NCI-H2029 (cell line): ENCODE measurements at places on chromosomes 2 and 18.

DNA sequence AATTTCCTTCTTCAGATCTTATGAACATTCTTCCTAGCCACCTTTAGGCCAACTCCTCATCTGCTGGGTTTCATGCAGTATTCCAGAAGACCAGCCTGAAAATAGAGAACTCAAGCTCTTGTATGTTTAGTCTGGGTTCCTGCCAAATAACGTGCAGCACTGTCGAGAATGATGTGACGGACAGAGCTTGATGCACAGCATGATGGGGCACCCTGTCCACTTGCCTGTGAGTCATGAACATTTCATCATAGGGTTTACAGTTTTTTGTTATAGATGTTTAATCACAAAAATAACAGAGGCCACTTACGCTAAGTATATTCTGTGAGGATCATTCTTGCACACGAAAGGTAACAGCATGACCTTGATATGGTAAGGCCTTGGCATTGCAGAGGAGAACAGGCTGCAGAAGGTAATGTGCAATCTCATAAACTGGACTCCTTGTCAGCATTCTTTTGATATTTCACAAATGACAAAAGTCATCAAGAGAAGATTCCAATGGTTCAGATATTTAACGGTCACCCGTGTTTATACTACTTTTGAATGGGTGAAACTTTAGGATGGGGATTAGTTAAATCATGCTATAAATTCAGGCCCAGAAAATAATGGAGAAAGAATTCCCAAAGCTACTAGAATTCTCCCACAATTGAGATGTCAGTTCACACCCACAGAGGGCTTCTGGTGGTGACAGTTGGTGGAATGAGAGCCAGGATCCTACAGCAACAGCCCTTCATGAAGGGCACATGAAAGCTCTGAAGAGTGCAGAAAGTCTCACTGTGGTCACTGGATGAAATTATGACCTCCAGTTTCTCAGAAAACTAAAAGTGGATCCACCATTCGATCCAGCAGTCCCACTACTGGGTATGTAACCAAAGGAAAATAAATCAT, 396.1 kb upstream of the RAB12 start:
- DNase-seq = no peak

GRCh38 chr2:29583104-29583503, 338.3 kb downstream of the ALK start:
- no peak for DNase-seq

DNA sequence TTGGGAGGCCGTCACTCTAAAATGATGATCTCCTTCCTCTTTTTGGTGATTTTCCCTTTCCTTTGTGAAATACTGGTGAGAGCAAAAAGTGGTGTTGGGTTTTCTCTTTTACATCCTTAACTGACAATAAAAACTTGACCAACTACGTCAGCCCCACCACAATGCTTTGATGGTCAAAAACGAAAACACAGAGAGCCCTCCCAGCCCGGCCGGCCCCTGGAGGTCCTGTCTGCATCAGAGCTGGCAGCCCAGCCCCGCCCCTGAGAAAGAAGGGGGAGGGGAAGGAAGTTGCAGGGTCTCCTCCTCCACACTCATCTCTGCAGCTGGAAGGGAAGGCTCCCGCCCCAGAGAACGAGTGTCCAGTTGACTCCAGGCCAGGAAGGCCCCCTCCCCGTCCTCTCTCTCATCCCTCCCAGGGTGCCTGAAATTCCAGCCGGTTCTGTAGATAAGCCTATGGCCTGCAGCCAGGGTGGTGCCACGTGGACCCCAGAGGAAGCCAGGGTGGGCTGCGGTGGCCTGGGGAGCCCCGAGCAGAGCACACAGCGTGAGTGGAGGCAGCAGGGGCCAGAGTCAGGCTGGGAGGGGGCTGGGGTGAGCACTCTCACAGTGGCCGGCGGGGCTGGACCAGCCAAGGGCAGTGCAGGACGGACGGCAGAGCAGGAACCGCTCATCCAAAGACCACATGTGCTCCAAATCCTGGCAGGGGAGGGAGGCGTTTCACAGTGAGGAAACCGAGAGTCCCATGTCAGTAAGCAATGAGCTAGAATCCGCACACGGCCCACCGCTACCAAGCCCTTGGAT, 19.8 kb downstream of the BIN1 start:
- no peak for DNase-seq

DNA sequence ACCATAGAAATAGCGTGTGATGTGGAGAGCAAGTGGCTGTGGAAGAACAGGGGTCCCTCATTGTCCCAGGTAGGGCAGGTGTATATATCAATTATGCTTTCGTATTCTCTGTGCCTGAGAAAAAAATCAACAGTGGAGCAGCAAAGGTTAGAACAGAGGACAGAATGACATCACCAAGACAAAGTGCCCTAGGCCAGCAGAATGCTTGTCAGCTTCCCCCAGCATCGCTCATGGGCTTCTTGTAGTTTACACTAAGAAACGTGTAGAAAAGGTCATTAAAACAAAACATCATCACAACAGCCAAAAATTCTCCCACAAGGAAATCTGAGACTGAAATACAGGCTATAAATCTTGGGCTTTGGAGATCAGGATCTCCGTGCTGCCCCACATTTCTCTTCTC, 288.0 kb downstream of the TDRD15 start:
- no peak for DNase-seq
